ENCODE measurements at places on chromosomes 16 and 17. TPM values are rescaled to one million over a fixed set of nuclear protein-coding genes. Genes with fewer than 3 reads are reported as not detected.

KRTAP9-8 gene
- total RNA-seq = not detected

DNA sequence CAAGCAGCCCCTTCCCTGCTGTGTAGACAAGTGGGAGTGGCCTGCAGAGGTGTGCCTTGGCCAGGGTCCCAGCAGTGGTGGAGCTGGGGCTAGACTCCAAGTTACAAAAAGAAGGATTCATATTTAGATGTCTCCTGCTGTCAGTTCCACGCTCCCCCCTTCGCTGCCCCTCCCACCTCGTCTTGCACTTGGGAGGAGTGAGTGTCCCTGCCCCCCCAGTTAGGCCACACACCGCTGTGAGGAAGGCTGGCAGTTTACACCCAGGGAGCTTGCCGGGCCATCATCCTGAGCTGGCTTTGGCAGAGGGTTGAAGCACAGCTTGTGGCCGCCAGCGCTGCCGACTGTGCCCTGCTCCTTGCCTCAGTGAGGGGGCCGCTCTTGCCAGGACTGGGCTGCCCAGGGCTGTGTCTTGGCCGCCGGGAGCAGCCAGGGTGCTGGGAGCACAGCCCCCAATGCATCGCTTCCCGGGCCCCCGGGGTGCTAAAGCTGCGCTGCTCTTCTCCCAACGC is 44.3 kb downstream of the ELAC2 start:
- no peaks in the 10 kb centered on the region for H3K36me3 ChIP-seq
- H3K4me1 ChIP-seq = peaks cover 2% of the 10 kb centered on the region
- no peak overlapping the region for H3K4me3 ChIP-seq
- H3K27me3 ChIP-seq = peaks cover 54% of the 10 kb centered on the region
- no peak overlapping the region for H3K27ac ChIP-seq
- DNase-seq = no peak

GRCh38 chr16:27287051-27287811 is 18.7 kb upstream of the NSMCE1 start:
- H3K27ac ChIP-seq = no peak overlapping the region
- no peak for DNase-seq
- no peak overlapping the region for H3K4me3 ChIP-seq
- peaks cover 3% of the 10 kb centered on the region for H3K36me3 ChIP-seq
- H3K27me3 ChIP-seq = no peaks in the 10 kb centered on the region
- H3K4me1 ChIP-seq = peaks cover 46% of the 10 kb centered on the region

SDK2 gene
- 1.6 TPM for total RNA-seq

GRCh38 chr17:40558890-40559563 is 6.2 kb downstream of the CCR7 start:
- H3K4me1 ChIP-seq = peaks cover 67% of the 10 kb centered on the region
- no peak for DNase-seq
- no peaks in the 10 kb centered on the region for H3K27me3 ChIP-seq
- peaks cover 96% of the 10 kb centered on the region for H3K36me3 ChIP-seq

Data from activated naive CD8-positive, alpha-beta T cell treated with anti-CD3 and anti-CD28 coated beads for 36 hours (primary cell).